ENCODE measurements at places on chromosomes 2 and 18.

- no peak for DNase-seq
Observed at GRCh38 chr2:16409849-16410248, 255.8 kb downstream of the CYRIA start.

DNA sequence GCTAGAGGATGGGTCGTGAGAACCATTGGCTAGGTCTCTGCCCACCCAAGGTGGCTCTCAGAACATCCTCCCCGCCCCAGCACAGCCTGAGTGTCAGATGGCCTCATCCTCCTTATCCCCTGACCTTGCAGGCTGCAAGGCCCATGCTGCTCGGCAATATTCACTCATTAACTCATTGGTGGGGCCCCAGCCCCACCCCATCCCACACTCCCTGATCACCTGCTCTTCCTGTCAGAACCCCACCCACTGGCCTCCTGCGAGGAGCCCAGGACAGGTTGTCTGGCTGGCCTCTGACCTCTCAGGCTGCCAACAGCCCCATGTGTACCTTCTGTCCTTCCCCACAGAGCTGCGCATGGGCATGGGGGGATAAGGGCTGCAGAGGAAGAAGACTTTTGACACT lies 5.3 kb downstream of the ADCY3 start:
- DNase-seq: no peak

DNA sequence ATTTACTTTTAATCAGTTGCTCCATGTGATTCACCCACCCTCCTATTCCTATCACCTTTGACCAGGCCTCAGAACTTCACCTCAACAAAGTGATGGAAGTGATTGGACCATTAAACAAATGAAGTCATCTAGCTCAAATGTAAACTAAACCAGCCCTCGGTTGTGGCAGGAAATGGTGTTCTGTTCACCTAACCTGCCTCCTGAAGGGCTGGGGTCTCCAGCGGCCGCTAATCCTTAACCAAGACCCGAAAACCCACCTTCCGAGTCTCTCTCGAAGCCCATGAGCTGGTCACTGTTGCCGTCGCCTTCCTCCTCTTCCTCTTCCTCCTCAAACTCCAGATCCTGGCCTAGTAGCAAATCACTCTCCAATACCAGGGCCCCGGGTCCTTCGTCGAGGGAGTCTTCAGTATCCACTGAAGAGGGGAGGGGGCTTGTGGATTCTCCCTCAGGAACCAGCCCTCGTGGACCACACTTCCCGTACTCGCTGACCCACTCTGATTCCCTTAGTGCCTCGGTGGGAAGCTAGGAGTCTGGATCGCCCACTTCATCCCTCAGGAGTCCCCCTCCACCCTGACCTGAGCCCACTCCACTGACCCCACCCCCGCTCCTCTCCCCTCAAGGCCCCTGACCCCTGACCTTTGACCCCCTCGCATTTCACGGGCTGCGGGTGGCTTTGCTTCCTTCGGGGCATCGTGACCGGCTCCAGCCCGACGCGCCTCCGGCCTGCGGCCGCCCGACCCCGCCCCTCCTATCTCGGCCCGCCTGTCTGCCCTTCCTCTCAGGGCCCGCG lies 503 bp downstream of the ZNF513 start:
- DNase-seq: peak; percentile 30

- DNase-seq: no peak
Observed at GRCh38 chr18:434410-434809, 66.1 kb downstream of the COLEC12 start.

GRCh38 chr2:175597286-175597685 lies 404.8 kb downstream of the LNPK start:
- DNase-seq: no peak

- no peak for DNase-seq
Observed at GRCh38 chr2:10518470-10519393, 70.6 kb upstream of the ODC1 start.

Measured in NCI-H1092 treated with DMSO at 0.1 percent for 48 hours (cell line).